ENCODE measurements at places on chromosomes 1 and 21.

GRCh38 chr1:22572818-22573217 is 9.5 kb downstream of the EPHA8 start:
- no peak for DNase-seq

DNA sequence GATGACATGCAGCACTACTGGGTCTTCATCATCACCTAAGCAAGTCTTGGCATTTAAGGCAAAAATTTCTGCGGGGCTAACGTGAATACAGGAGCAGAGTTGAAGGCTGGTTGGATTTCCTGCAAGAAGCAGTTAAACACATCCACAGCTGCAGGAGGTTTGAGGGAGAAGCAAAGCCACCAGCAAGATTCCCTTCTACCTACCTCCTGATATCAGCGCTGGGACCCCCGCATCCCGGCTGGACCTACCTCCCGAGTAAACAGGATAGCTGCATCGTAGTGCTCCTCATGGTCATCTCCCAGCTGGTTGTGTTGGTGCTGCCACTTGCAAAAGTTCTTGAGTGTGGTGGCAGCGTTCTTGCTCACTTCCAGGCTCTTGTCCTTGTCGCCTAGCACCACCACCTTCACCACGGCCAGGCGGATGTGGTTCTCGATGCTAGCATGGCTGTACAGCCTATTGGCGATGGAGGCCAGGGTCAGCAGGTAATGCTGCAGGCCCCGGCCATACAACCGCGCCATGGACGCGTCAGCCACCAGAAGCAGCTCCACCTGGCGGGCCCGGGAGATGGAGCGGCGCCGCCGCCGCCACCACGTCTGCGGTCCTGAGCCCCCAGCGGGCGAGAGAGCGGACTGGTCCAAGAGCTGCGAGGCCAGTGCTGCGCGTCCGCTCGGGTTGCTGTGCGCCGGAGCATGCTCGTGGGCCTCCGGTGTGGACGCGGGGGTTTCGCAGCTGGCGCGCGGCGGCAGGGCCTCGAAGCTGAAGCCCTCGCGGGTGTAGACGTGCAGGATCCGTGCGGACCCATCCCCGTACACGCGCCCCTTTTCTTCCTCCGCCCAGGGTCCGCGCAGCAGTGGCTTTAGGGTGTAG is 1.6 kb downstream of the ADAMTS5 start:
- no peak for DNase-seq

- DNase-seq, result no peak
Measured at GRCh38 chr1:19262744-19263143, 11.1 kb downstream of the MRTO4 start.

DNA sequence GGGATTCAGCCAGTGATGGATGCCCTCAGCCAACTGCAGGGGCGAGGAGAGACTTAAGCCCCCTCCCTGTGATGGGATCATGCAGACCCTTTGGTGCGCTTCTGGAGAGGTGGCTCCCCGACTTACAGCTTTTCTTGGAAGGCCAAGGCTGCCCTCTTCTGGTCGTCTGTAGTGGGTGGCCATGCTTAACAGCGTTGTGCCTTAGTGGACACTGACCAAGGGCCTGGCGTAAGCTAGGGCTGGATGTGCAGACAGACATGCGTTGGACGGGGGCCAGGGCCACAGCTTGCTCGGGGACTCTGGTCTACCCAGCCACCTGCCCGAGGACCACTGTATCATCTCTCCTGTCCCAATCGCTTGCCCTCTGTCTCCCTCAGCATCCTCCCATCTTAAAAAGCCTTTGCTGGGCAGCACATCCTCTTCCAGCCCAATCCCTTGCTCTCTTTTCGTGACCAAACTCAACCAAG is 5.5 kb downstream of the AZIN2 start:
- no peak for DNase-seq

DNA sequence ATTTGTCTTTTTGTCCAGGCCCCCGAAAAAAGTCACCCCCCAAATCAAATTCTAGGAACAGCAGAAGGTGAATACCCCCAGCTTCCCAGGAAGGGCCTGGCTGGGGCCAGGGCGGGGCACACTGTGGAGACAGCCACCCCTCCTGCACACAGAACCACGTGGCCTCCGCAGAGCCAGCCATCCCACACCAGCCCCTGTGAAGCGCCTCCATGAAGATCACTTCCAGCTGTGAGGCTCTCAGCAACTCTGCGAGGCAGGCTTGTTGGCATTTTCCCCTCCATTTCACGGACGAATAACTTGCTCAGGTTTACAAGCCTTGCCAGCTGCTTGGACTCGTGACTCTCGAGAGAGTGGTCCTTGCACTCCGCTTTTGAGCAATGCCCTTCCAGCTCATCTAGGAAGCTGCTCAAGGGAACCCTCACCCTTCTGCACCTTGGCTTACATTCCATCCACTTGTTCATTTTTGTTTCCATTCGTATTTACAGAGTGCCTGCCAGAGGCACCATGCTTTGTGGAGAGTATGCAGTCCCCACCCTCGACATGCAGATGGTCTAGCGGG is 48.2 kb downstream of the SYT6 start:
- DNase-seq, result no peak

GRCh38 chr1:192539297-192540092 is 36.1 kb upstream of the RGS1 start:
- no peak for DNase-seq

DNA sequence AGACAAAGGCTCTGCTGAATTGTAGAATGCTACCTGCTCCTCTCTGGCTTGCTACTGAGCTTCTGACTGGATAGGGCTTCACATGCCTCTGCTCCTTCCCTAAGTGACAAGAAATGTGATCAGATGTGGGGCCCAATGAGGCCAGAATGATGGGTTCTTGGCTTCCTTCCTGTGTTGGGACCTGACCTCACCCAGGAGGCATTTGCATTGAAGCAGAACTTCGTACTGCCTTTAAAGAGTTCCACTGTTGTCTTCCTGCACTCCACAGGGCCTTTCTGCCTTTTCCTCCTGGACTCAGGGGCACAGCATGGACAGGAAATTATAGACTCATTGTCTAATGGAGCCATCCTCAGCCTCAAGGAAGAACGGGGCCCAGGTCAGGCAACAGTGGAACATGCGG is 14.3 kb downstream of the ZNF670 start:
- DNase-seq, result no peak

DNA sequence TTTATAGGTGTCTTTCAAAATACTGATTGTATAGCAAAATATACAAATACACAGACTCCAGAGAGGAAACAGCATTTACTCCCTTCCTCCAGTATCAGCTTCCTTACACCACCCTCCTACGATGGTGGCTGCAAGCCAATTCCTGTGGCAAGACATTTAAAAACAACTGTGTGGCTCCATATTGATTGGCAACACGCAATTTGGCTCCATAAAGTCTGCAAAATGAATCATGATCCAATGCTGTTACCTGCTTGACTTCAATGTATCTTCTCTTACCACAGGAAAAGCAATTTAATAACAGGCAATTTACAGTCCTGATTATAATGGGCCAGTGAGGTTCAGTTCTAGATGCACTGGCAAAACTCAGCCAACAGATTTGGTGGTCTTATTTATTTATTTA is 19.7 kb upstream of the ATP6V1G3 start:
- no peak for DNase-seq

DNA sequence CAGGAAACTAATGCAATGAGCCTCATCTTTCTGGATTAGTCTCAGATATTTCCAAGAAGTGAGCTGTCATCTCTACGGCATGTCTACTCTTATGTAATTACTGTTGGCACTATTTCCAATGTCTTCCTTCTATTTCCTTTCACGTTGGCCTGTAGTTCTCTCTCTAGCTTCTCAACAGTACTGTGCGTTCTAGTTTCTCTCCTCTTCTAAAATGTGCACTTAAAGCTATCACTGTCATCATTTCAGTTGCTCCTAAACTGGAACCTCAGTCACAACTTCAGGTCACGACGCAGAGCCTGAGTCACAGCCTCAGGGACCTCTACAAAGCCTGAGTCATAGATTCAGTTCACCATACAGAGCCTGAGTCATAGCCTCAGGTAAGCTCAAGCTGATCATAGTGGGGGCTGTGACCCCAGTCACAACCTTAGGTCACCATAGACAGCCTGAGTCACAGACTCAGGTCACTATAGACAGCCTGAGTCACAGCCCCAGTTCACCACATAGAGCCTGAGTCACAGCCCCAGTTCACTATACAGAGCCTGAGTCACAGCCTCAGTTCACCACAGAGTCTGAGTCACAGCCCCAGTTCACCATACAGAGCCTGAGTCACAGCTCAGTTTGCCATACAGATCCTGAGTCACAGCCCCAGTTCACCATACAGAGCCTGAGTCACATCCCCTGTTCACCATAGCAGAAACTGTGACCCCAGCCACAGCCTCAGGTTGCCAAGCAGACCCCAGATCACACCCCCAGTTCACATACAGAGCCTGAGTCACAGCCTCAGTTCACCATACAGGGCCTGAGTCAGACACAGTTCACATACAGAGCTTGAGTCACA is 13.0 kb downstream of the WNT9A start:
- no peak for DNase-seq

DNA sequence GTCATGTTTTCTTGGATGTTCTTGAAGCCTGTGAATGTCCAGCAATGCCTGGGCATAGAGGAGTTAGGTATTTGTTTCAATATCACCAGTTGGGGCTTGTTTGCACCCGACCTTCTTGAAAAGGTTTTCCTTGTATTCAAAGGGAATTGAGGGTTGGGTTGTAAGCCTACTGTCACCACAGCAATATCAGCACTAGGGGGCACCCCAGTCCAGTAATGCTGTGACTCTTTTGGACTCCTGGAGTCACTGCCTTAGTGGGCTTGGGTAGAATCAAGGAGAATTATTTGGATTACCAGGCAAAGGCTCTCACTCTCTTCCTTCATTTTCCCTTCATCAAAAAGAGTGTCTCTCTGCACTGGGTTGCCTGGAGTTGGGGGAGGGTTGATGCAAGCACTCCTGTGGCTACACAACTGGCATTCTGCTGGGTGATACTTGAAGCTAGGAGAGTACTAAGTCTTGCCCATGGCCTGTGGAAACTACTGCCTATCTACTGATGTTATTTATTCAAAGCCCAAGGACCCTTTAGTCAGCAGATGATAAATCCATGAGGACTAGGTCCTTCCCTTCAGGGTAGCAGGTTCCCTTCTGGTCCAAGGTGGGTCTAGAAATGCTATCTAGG is 34.5 kb downstream of the OR10R2 start:
- peak; percentile 36 for DNase-seq

Data from activated CD4-positive, CD25-positive, alpha-beta regulatory T cell treated with anti-CD3 and anti-CD28 coated beads, Interleukin-2, amount 50 U/mL, for 72 hours (primary cell).